ENCODE measurements at places on chromosomes 6 and 20.

- DNase-seq, result no peak
These were observed 16.6 kb downstream of the HLA-A start for GRCh38 chr6:29958921-29959320.

DNA sequence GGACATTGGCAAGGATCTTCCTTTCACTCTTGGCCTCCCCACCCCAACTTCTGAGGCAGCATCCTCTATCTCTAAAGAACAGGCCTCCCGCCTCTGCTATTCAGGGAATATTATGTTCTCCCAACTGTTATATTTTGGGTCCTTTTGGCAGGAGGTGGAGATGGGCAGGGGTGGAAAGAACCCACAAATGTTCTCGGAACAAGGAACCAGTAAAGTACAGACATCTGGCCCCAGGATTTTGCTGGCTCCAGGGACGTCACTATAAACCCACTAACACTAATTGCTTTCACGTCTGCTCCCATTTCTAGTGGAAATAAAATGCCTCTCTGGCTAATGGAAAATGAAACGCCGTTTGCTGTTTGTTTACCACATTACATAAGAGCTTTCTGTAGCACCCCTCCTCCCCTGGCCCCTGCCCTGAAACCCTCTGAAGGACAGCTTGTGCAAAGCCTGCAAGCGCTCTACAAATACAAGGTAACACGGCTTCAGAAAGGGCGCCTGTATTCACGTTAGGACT lies 77.7 kb upstream of the TBC1D7 start:
- no peak for DNase-seq

DNA sequence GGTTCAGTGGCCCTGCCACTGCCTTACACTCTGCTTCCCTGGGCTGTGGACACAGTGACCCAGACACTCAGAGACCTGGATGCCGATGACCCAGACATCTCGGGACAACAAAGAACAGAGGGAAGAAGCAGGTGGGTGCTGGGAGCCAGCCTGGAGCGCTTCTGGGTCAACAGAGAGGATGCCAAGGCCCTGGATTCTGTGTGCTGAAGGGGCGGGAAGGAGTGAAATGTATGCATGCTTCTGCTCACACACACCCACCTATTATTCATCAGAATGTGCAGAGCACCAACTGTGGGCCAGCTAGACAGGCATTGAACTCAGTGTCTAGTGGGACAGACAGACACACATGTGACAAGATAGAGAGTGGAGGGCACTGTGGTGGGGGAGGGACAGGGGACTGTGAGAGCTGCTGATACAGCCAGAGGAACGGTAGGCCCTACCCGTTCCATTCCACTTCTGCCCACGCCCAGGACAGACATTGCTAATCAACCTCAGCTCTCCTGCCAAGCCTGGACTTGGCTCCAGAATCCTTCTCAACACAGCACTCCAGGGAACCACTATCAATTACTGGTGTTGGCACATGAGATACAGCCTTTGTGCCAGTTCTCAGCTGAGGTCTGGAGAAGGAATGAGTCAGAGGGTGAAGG lies 20.2 kb downstream of the KCNK15 start:
- DNase-seq, result no peak

DNA sequence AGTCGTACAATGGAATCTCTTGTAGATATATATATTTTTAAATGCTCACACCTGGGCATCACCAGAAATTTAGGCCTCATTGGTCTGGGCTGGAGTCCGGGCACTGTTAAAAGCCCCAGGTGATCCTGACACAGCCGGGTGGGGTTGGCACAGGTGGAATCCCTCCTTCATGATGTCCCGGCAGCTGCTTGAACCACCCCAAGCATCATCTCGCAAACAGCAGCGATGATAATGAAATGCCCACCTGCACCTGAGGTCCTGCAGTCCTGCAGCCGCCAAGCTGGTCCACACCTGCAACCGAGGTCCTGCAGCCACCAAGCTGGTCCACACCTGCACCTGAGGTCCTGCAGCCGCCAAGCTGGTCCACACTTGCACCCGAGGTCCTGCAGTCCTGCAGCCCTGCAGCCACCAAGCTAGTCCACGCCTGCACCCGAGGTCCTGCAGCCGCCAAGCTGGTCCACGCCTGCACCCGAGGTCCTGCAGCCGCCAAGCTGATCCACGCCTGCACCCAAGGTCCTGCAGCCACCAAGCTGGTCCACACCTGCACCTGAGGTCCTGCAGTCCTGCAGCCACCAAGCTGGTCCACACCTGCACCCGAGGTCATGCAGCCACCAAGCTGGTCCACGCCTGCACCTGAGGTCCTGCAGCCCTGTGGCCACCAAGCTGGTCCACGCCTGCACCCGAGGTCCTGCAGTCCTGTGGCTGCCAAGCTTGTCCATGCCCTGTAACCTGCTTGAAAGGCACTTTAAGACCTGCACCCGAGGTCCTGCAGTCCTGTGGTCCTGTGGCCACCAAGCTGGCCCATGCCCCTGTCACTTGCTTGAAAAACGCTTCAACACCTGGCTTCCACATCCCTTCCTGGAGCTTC lies 261.2 kb downstream of the DLL1 start:
- DNase-seq, result no peak

DNA sequence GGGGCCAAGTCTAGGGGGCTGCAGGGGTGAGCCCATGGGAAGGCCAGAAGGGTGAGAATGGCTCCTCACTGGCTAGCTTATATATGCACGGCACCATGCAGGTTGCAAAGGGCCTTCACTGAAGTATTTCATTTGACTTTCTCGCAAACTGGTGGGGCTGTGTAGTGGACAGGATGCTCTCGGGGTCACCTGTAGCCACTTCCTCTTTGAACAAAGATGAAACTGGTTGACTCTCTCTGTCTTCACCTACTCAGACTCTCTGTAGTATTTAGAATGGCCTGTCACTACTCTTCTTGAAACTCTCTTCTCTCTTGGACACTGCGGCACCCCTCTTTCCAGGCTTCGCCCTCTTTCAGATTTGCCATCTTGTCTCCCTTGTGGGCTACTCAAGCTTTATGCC lies 560.5 kb downstream of the PKHD1 start:
- DNase-seq, result no peak

DNA sequence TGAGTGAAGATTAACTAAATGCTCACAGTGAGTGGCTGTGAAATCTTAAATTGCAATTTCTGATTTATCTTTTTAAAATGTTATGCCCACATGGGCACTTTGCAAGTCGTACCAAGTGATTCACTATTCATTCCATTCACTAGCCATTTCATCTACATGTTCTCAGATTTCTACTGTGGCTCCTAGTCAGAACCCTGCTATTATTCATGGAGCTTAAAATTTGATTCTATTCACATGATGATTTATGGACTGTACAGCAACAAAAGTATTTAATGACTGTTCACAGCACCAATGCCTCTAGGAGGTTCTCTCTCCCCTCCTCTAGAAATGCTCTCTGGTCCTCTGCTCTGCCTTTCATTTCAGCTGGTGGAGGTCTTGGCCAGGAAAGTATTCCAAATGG lies 133.5 kb upstream of the MAP3K7 start:
- no peak for DNase-seq

GRCh38 chr6:70059039-70059719 lies 192.8 kb downstream of the COL19A1 start:
- DNase-seq, result no peak

DNA sequence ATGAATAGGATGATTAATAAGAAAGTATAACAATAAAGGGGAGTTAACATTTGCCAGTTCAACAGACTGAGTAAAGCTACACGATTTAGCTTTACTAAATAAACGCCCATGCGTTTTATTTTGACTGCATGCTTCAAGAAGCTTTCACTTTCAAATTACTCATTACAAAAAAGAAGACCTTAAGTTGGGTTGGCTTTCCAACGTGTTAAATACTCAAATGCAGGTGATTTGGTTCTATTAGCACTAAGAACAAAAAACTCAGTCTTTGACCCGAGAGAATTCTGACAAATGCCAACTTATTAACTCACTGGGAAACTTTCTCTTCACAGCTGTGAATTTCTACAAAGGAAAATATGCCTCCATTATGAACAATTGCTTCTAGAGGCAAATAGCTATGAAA lies 24.8 kb downstream of the RNF146 start:
- DNase-seq, result no peak

- DNase-seq, result no peak
These were observed 1.1 kb upstream of the MAP3K5 start for GRCh38 chr6:136793363-136793762.

- DNase-seq, result no peak
These were observed 4.8 kb upstream of the MRPS10 start for GRCh38 chr6:42222448-42222847.

- DNase-seq, result no peak
These were observed 181.0 kb upstream of the RSPO3 start for GRCh38 chr6:126937426-126937825.

DNA sequence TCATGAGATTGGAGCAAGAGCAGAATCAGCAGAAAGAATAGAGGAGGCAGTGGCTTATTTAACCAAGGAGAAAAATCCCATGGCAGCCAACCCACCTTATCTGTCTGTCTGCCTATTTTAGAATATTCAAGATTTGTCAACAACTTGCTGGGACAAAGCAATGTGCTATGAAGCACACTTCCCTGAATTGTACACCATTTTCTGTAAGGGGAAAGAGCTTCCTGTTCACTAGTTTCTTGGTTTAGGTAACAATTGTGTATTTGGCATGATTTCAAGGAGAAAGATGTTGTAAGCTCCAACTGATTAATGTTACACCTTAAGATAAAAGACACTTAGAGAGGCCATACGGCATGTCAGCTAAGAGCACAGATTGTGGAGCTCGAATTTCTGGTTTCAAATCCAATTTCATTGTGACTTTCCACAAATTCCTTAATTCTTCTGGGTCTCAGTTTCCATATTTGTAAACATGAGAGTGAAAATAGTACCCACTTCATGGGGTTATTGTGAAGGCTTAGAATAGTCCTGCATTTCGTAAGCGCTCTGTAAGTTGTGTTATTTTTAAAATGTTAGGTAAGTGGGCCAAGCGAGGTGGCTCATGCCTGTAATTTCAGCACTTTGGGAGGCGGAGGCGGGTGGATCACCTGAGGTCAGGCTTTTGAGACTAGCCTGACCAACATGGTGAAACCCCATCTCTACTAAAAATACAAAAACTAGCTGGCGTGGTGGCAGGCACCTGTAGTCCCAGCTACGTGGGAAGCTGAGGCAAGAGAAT lies 4.8 kb upstream of the MUC22 start:
- no peak for DNase-seq

DNA sequence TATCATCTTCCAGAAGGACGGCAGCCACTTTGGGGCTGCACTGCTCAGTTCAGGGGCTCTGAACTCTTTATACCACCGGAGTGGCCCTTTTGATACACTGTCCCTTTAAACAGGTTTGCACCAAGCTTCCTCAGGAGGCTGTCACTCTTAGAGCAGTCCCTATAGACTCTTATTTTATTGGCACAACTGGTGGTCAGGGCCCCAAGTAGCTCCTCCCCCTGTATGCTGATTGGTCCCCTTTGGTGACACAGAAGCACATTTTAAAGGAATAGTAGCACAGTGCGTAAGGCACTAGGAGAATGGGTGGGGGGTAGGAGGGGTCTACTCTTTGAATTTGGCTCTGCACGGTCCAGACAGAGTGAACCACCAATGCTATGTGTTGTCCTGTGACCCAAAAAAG lies 122.6 kb upstream of the MLN start:
- no peak for DNase-seq

DNA sequence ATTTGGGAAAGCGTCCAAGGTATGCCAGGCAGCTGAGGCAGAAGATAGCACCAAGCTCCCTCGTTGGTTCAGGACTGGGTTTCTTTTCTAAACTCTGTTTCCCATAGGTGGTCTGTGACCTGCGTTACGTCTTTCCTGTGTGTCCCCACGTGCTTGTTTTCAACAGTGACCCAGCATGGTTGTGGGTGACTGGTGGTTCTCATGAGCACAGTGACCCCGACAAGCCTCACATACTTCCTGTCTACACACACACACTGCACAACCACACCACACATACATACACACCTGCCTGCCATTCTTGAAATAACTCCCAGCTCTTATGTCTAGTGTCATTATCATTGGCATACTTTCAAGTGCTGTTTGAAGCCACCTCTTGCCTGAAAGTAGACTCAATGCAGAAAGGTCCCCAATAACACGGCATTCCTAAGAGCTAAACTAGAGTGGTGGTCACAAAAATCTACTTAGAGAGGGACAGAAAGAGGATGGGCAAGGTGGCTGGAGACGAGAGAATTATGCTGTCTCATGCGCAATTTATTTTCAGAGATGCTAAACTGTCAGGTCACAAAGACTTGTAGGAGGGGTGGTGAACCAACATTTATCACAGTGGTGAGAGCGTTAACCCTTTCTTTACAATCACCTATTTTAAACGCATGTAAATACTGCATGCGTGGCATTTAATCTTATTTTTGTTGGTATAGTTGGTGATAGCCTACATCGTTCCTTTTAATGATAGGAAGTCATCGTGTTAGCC lies 66.7 kb downstream of the GCNT2 start:
- peak; percentile 64 for DNase-seq

- DNase-seq, result no peak
These were observed 55.5 kb upstream of the RUNX2 start for GRCh38 chr6:45272626-45273025.

GRCh38 chr20:50876063-50876685 lies 55.1 kb downstream of the ADNP start:
- DNase-seq, result no peak

DNA sequence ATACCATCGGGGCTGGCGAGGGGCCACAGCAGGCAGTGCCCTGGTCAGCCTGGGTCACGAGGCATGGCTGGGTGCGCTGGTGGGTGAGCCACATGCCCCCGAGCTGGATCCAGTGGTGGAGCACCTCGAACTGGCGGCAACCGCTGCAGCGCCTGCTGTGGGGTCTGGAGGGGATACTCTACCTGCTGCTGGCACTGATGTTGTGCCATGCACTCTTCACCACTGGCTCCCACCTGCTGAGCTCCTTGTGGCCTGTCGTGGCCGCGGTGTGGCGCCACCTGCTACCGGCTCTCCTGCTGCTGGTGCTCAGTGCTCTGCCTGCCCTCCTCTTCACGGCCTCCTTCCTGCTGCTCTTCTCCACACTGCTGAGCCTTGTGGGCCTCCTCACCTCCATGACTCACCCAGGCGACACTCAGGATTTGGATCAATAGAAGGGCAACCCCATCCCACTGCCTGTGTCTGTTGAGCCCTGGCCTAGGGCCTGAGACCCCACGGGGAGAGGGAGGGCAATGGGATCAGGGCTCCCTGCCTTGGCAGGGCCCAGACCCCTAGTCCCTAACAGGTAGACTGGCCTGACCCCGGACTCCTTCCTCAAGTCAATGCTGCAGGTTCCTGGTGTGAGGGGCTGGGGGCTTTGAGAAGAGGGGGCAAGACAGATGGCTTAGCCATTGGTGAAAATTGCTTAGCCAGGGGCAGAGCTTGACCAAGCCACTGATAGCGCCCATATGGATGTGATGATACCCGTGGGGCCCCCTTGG lies 598 bp downstream of the TMEM239 start:
- DNase-seq, result no peak

DNA sequence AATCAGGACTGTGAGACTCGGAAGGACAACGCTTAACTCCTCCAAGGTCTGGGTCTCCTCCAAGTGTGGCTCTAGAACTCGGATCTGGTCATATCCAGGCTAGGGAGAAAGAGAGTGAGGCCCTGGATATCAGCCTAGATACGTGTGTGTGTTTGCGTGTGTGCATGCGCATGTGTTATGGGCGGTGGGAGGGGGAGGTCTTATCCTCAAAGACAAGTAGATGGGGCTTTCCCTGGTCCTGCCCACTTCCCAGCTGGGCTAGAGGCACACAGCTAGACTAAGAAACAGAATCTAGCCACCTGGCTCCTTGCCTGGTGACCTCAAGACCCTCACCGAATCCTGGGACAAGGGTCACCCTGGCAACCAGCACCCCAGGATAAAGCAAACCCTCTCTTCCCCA lies 13.2 kb downstream of the CPNE5 start:
- DNase-seq, result no peak

- DNase-seq, result no peak
These were observed 13.4 kb downstream of the NAPB start for GRCh38 chr20:23407781-23408464.
